ENCODE measurements at places on chromosomes 7 and 10.

DNA sequence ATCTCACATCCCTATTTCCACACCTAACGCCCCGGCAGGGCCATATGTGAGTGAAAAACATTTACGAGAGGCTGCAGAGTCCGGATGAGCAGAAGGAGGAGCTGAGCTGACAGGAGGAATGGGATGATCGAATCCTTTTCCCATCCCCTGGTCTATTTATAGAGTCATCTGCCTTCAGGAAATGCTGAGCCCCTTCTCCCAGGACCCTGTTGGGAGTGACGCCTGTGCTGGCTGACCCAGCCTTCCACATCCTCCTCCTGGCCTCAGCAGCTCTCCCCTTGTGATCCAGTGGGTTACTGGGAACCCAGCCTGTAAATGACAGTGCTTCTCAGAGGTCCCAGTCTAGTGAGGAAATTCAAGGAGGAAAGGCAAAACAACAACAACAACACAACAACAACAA is 16.6 kb downstream of the DENND2A start:
- DNase-seq = peak; percentile 95

DNA sequence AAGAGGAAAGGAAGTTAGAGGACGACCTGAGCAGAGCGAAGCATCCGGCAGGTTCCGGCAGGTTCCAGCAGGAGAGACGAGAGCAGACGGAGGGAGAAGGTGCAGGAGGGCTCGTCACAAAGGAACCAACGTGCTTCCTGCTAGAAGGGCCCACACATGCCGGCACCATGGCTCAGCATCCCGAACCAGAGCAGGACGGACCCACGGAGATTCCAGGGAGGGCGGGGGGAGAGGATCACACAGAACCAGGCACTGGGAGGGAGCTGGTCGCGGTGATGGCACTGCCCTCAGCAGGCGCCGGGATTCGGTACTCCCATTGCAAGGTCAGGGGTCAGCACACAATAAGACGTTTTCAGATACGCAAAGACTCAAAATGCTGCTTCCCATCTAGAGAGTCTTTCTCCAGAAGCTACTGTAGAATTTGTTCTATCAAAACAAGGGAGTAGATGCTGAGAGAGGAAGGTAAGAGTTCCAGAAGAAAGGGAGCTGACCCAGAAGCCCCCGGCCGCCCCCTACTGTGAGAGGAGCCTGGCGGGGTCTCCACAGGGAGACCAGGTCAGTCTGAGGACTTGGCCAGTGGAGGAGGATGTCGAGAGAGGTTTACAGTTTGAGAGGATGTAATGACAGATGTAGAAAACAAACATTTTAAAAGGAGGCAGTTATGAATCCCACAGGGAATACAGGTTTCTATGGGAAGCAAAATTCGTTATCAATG is 23.6 kb upstream of the PWWP2B start:
- DNase-seq = no peak

GRCh38 chr7:75658802-75659201 is 79.9 kb downstream of the HIP1 start:
- DNase-seq = no peak

DNA sequence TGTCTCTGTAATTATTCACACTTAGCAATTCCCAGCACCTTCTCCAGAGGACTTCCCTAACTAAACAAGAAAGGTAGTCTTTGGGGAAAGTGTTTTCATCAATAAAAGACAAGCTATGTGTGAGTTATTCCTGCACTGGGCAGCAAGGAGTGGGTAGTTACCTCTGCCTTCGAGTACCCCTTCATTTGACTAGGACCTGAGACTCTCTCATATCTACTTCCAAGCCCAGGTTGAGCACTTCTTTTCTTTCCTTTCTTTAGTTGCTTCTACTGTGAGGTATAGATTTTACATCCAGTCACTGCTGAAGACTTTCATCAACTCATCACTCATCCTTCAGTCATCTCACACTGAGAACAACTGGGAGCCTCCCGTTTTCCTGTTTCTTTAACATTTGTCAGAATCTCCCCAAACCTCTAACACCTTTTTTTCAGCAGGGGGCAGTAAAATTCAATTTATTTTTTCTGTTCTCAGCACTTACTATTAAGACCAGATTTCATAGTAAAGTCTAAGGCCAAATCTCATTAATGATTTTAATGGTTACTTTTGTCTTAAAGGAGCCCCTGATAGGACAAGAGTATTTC is 80.1 kb upstream of the PRSS1 start:
- DNase-seq = no peak

- DNase-seq = no peak
Observed at GRCh38 chr7:111892588-111892987, 313.6 kb downstream of the DOCK4 start.

- DNase-seq = peak; percentile 72
Observed at GRCh38 chr10:3095373-3096139, 28.2 kb downstream of the PFKP start.

Measured in skin of body (tissue), 3 donors.